ENCODE measurements at places on chromosomes 11 and 22.

GRCh38 chr11:62830904-62831519 is 839 bp downstream of the STX5 start:
- DNase-seq = no peak

GRCh38 chr11:14907411-14908213 is 15.6 kb upstream of the CYP2R1 start:
- DNase-seq = no peak

- DNase-seq = no peak
Observed at GRCh38 chr22:24994070-24994763, 41.7 kb downstream of the KIAA1671 start.

- DNase-seq = no peak
Observed at GRCh38 chr11:72039031-72039855, 40.5 kb downstream of the IL18BP start.

DNA sequence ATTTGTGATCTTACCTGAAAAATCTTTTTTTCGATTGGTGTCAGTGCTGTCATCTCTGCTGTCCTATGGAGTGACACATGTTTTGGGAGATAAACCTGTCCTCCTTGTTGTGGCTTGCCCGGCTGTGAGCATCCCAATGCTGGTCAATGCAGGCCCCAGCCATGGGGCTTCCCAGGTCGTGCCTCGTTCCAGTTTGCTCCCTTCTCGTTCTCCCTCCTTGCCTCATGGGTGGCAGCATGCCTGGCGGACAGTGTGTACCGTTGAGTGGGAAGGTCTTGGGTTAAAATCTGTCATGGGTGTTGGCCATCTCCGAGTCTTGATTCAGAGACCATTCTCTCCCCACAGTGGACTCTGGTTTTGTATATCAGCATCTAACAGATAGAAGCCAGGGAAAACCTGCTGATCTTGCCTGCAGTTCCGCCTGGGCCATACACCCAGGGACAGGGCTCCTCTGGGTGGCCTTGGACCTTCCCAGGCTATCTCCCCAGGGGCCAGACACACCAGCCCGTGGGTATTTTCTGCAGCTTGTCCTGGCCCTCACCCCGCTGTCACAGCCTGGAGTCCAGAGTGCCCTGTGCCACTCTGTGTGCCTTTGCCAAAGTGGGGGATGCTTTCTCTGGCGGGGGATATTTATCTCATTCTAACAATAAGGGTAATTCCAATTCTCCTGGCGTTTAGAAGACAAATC is 208.1 kb downstream of the TBC1D22A start:
- DNase-seq = no peak

GRCh38 chr22:18101536-18101935 is 9.1 kb upstream of the TUBA8 start:
- no peak for DNase-seq

GRCh38 chr11:77038029-77038824 is 4.0 kb downstream of the B3GNT6 start:
- DNase-seq = no peak

GRCh38 chr11:94885581-94885980 is 87.8 kb downstream of the CWC15 start:
- no peak for DNase-seq

DNA sequence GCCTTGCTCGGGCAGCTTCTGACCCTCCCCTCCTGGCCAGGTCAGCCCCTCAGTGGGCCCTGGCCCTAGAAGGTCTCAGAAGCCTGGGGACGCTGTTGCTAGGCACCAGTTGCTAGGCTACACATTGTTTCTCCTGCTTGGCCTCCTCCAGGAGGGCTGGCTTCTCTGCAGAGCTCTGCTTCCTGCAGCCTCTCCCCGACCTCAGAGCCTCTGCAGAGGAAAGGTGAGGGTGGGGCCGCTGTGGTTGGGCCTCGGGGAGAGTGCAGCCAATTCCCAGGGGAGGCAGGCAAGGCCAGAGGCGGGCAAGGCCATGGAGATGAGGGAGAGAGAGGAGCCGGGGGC is 27.6 kb upstream of the LRRC10B start:
- no peak for DNase-seq

DNA sequence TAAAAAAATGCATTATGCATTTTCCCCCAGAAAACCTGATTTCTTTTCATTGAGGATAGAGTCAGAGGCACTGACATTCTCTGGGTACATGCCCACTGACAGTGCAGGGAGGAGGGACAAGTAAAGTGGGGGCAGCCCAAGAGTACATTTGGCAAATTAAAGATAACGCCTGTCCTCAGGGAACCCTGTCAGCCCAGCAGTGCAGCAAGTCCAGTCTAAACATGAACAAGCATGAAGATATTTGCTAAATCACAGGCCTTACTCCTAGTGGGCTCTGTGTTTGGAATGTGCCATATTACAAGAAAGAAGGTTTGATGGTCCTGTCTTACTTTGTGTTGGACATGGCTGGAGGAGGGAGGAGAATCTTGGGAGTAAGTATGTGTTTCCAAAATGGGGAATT is 37.9 kb downstream of the AMOTL1 start:
- DNase-seq = no peak

DNA sequence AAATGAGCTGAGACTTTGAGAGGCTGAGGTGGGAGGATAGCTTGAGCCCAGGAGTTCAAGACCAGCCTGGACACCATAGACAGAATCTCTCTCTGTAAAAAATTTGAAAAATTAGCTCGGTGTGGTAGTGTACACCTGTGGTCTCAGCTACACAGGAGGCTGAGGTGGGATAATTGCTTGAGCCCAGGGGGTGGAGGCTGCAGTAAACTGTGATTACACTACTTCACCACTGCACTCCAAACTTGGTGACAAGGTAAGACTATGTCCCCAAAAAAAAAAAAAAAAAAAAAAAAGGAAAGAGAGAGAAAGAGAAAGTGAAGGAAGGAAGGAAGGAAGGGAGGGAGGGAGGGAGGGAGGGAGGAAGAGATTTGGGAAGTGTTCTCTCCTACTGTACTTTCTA is 25.3 kb downstream of the RRP8 start:
- no peak for DNase-seq

DNA sequence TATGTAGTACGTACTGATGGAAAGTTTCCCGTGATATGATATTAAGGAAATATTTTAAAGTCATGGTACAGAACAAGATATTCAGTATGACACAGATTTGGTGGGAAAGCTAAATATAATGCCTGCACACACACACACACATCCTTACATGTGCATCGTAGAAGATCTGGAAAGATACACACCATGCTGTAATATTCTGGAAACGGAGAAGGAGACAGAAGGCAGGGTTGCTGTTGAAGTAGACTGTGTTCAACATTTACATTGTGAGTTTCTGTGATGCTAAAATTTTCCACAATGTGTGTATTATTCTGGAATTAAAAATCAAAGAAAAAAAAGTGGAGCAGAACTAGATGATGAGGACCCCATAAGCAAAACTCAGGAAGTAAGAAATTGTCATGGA is 118.0 kb downstream of the RRAS2 start:
- no peak for DNase-seq

- no peak for DNase-seq
Observed at GRCh38 chr22:38202437-38203089, 769 bp downstream of the MAFF start.

GRCh38 chr11:13446444-13446843 is 16.6 kb downstream of the BTBD10 start:
- DNase-seq = no peak

DNA sequence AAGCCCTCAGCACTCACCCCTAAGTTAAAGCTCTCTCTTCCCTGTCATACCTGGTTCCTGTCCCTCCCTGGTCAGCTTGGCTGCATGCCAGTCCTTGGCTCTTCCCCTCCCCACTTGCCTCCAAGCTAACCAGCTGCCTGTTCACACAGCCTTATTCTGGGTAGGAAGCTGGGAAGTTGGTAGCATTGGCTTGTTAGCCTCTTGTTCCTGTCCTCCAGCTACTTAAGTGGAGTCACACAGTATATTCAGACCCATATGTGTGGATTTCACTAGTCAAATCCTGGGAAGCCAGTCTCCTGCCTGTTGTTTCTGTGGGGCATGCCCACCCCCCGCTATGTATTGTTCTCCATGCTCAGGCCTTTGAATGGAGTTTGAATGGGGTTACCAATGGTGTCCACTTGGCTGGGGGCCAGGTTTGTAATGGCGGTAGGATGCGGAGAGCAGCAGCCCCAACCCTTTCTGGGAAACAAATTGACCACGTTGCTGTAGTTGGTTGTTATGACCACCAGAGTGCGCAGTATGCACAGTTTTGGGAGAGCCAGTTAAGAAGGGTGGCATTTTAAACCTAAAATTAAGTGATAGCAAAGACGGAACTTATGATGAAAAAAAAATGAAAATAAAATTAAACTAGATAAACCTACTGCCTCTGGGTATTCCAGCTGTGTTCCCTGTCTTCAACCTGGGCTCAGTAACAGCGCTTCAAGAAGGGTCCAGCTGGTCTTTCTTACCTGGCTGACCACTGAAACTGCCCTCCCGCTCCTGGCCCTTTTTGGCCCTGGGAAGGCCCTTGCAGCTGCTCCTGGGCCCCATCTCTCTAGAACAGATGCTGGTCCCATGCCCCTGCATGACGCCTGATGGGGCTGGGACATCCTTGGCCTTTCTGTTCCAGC is 10.7 kb upstream of the RPS3 start:
- peak; percentile 61 for DNase-seq

- no peak for DNase-seq
Observed at GRCh38 chr11:67374571-67375281, 1.3 kb upstream of the CLCF1 start.

DNA sequence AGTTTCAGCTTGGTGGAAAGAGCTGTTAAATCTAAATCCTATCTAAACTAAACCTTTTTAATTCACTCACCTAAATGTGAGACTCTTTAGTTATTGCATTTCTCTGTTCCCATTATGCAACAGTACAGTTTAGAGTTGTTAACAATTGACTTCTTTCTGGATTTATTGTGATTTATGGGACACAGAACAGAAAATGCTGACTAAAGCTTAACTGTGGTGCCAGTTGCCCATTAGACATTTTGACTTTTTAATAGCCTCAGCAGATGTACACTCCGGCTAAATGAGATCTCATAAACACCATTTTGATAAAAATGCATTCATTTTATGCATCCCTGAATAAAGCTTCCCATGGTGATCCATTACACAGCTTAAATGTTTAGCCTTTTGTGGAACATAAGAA is 356.6 kb downstream of the CASP12 start:
- no peak for DNase-seq

GRCh38 chr11:78424334-78425270 is 7.0 kb upstream of the GAB2 start:
- DNase-seq = no peak

GRCh38 chr11:3861683-3862082 is 6.2 kb downstream of the STIM1 start:
- DNase-seq = no peak

DNA sequence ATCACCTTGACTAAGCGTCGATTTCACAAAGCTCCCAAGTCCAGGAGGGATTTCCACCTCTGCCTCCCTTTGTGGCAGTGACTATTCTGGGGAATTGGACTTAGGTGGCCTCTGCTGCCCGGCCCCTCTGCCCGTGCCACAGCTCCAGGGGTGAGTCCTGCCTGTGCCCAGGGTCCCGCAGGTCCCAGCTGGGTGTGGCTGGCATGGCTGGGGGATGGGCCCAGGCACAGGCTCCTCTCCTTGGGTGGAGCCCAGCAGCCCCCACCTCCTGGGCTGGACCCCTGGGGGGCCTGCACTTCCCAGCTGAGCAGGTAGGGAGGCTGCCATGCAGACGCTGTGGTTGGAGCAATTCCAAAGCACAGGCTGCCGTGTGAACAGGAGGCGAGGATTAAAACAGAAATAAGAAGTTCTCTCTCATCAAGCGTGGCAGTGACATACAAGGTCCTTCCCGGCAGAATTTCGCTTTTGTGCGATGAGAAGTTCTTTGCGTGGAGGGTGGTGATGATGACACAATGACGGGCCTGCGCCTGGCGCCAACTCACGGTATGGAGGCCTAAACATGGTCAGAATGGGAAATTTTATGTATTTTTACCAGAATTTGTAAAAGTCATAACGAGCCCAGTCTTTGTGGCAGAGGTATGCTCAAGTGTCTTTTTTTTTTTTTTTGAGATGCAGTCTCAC is 107.3 kb downstream of the BRD1 start:
- no peak for DNase-seq

GRCh38 chr22:19745155-19746101 is 15.2 kb upstream of the TBX1 start:
- no peak for DNase-seq

GRCh38 chr11:12042215-12042676 is 33.8 kb upstream of the DKK3 start:
- no peak for DNase-seq

GRCh38 chr11:122367809-122368231 is 251.8 kb upstream of the BLID start:
- DNase-seq = no peak

- DNase-seq = no peak
Observed at GRCh38 chr22:49636649-49637048, 191.0 kb downstream of the BRD1 start.

GRCh38 chr11:119320240-119320775 is 3.4 kb upstream of the MCAM start:
- DNase-seq = peak; percentile 12

- DNase-seq = no peak
Observed at GRCh38 chr11:1049431-1049891, 12.9 kb upstream of the MUC6 start.

DNA sequence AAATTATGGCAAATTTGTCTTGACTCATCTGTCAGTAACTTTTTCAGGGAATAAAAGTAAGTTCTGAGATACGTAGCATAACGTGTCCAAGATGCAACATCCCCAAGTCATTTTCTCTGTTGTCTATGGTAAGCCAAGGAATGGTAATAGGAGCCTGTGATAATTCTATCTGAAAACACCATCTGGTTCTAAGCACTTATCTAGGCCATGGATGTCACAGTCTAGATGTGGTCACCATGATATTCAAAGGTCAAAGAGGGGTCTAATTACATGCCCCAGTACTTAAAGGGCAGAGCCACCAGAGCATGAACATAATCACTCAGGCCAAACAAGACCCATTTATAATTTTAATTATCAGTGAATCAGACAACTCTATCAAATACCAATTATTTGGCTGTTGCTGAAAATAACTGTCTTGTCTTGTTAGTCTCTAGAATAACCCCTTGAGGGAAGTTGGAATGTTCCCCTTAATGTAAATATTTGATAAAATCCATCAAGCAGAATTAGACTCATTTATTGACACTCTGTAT is 225.1 kb upstream of the MPPED2 start:
- no peak for DNase-seq

DNA sequence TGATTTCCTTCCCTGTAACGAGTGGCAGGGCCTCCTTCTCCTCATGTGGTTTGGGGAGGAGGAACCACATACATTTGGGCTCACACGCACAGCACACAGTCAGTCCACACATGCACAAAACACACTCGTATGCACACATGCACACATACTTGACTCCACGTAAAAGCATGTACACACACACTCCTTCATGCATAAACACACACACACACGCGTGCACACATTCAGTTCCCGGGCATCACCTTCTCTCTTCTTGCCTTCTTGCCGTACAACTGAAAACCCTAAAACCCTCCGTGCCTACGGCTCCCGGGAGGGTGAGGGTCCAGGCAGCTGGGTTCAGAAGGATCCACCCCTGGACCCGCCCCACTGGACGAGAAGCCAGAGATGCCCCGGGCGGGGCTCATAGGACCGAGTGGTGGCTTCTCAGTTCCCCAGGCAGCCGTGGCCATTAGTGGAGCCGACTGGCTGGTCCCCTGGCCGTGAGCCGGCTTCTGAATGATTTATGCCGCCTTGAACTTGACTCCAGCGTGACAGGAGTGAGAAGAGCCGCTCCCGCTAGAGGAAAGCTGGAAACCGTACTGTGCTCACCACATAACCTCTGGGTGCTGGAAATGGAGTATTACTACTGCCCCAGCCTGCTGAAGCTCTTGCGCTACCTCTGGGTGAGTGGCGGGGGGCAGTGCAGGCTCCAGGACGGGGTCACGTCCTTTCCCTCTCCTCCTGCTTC is 117.4 kb downstream of the KIAA1671 start:
- no peak for DNase-seq

- DNase-seq = no peak
Observed at GRCh38 chr11:88398372-88398771, 60.8 kb upstream of the CTSC start.

- no peak for DNase-seq
Observed at GRCh38 chr11:34977089-34977912, 60.9 kb downstream of the PDHX start.

All from GM12891 (cell line).